Fibroblast of mammary gland (primary cell): ENCODE measurements at places on chromosomes 12 and 14.

DNA sequence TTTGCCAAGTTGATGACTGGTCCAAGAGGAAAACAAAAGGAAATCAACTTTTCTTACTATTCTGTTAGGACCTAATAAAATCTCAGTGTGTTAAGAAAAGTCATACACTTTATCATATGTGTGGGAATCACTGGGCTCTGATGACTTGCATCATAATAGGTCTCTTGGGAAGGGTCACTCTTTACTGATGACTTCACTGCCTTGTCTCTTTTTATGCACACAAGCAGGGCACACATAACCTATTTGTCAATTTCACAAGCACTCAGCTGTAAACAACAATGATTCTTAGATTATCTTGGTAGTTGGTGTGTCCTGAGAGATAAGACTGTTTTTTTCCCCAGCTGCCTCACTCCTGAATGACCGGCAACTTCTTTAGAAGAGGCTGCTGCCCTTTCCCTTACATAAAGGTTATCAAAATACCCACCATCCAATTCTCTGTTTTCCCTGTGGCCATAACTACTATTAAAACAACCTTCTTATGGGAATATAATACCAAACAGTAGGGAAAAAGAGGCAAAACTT, 50.9 kb upstream of the INSM2 start:
- DNase-seq: peak; percentile 8

- DNase-seq: no peak
Observed at GRCh38 chr14:69325646-69326265, 65.8 kb downstream of the GALNT16 start.

DNA sequence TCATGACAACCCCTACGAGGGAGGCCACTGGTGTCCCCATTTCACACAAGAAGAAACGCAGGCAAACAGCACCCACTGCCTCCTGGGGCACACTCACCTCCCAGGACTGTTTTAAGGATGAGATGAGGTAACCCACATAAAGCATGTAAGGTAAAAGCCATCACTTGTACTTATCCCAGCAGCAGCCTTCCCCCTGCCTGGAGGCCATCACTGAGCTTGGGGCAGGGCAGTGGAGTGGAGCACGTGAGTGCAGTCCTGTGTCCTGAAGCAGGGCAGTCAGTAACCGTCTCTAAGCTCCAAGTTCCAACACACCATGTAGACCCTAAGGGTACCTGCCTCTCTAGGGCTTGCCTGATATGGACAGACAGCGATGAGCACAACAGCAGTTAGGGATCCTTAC, 1.7 kb downstream of the POLE start:
- no peak for DNase-seq

DNA sequence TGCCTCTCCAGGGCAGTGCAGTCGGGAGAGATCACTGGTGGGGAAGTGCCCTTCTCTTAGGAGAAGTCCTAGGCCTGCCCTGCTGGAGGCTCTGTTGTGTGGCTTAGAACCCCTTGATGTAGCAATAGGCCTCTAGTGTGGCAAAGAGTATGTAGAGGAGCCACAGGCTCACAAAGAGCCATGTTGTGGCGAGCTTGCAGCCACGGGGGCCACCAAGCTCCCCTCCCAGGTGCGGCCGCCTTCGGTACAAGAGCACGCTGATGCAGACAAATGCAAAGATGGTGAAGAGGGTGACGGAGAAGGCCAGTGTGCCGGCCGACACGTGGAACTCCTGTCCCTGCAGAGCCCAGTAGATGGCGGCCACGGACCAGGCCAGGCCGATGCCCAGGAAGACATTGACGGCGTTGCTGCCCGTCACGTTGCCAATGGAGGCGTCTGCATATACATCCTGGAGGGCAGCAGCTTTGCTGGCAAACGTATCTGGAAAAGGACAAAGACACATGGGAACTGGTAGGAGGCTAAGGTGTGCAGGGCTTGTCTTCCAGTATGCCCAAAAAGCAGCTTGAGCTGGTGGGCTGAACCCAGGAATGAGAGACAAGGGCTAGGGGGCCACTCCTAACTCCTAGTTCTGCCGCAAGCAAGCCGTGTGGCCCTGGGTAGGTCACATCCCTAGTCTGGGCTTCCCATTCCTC, 142.8 kb downstream of the SLC8A3 start:
- DNase-seq: peak; percentile 50

GRCh38 chr14:65103150-65103760, 938 bp upstream of the MAX start:
- DNase-seq: peak; percentile 41
